NCI-H2029 treated with DMSO at 0.1 percent for 48 hours (cell line): ENCODE measurements at places on chromosomes 12 and 14.

DNA sequence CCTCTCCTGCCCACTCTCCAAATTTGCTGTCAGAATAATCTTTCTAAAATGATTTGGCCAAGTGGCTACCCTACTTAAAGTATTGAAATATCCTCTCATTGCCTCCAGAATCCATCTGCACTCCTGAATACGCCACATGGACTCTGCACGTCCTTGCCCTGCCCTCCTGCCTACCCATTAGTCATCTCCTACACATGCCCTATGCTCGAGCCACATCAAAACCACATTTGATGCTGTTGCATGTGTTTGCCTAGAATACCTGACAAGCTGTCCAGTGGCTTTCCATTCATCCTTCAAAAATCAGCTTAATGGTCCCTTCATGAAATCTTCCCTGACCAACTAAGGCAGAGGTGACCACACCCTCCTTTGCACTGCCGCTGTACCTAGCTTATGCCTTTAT is 17.0 kb downstream of the VCPKMT start:
- DNase-seq: no peak

GRCh38 chr12:65958456-65958855 is 134.2 kb downstream of the HMGA2 start:
- no peak for DNase-seq

DNA sequence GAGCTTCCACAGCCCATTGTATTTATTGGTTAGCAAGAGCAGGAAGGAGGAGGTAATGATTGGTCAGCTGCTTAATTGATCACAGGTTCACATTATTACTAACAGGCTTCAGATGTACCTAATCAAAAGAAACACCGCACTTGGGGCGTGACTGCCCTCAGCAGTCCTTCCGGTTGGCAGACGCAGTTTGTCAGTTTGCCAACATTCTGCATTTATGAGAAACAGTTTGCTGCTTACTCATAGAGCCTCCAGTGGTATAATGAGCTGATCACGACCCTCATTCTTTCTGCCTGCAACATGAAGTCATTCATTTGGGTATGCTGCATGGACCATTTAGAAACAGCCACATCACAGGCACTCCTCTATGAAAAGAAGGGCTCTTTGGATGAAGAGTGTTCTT is 42.5 kb upstream of the PPM1H start:
- peak; percentile 56 for DNase-seq

GRCh38 chr12:12683725-12684124 is 12.3 kb downstream of the GPR19 start:
- peak; percentile 10 for DNase-seq

DNA sequence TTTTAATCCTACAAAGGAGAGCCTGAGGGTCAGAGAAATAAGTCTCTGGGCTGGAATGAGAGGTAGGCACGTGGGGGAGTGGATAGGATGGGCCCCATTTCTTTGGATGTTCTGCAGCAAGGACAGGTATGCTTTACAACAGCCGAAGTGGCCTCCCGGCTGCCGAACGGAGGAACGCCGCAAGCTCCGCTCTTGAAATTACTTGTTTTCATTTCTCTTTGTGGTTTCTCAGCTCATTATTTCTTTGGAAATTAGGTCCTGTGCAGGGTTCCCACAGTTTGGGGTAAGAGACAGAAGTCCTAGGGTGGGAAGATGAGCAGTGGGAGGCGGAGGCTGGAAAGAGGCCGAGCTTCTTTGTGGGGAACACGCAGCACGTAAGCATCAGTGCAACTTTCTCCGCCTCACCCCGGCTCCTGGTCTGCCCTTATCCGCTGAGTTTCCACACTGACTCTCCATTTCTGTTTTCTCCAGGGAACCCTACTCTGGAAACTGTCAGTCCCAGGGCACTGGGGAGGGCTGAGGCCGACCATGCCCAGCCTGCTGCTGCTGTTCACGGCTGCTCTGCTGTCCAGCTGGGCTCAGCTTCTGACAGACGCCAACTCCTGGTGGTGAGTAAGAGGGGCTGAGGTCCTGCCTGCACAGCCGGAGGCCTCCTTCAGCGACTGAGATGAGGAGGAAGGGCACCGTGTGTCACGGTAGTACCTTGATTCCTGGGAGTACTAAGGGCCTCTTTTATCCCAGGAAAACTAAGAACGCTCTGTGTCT is 2.0 kb downstream of the WNT5B start:
- no peak for DNase-seq

DNA sequence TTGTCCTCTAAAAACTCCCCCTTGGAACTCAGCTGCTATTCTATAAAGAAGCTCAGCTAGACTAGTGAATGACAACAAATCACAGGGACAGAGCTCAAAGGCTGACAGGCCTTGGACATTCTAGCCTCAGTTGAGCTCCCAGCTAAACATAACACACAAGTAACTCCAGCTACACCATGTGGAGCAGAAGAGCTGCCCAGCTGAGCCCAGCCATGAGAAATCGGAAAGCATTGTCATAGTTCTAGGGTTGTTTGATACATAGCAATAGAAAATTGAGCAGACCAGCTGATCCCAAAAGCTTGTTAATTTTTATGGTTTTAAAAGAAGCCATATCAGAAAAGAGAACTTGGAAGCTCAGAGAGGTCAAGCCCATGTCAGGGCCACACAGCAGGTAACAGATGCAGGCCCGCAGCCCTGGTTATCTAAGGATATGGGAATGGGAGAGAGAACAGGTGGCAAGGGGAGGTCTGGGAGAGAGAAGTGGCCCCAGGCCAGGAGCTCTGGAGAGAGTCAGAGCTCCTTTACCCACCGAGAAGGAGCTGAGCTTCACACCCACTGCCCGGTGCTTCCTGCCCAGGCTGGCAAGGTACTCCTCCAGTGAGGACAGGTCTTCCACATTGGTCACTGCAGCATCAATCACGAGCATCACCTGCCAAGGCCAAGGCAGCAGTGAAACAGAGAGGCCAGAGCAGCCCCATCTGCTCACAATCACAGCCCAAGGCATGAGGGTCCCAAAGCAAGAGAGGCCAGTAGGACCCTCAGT is 2.9 kb downstream of the NGB start:
- no peak for DNase-seq
